ENCODE measurements at places on chromosomes 7 and 10. TPM values are rescaled to one million over a fixed set of nuclear protein-coding genes. Genes with fewer than 3 reads are reported as not detected.

GRCh38 chr10:116671274-116671926 is 50.6 kb downstream of the PNLIPRP2 start:
- no peaks in the 10 kb centered on the region for H3K27me3 ChIP-seq
- no peak for DNase-seq
- no peak overlapping the region for H3K4me3 ChIP-seq
- no peaks in the 10 kb centered on the region for H3K36me3 ChIP-seq
- H3K4me1 ChIP-seq, result no peaks in the 10 kb centered on the region
- no peak overlapping the region for H3K27ac ChIP-seq

DNA sequence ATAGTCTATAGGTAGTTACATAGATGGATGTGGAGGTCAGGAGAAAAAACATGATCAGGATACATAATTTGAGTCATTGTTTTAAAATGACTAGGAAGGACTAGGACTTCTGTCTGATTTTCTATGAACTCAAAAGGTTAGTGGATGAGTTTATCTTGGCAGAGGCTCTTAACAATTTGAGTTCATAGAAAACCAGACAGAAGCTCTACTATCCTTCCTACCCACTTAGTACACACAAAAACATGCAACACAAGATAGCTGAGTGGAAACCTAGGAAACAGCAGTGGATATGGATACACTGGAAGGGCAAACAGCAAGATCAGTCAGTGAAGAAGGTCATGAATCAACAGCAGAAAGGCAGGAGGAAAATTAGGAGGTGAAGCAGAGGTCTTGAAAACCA is 84.6 kb downstream of the VPS50 start:
- no peak overlapping the region for H3K27ac ChIP-seq
- no peak overlapping the region for H3K4me3 ChIP-seq

GRCh38 chr7:100895956-100896731 is 456 bp upstream of the ACHE start:
- DNase-seq, result peak; percentile 82
- H3K36me3 ChIP-seq, result no peaks in the 10 kb centered on the region
- no peaks in the 10 kb centered on the region for H3K27me3 ChIP-seq

GRCh38 chr10:96673318-96674099 is 46.8 kb downstream of the PIK3AP1 start:
- H3K27me3 ChIP-seq, result no peaks in the 10 kb centered on the region
- H3K36me3 ChIP-seq, result no peaks in the 10 kb centered on the region
- H3K4me1 ChIP-seq, result peaks cover 3% of the 10 kb centered on the region
- DNase-seq, result peak; percentile 71
- H3K27ac ChIP-seq, result peak overlapping the region; percentile 95

The CALML3 gene
- not detected for total RNA-seq

The ADRA2A gene
- total RNA-seq, result 0.38 TPM

Measured in right lobe of liver (tissue), 6 donors.